ENCODE measurements at places on chromosomes 4 and X.

- DNase-seq = no peak
These were observed 127.9 kb downstream of the KLHL8 start for GRCh38 chr4:87092389-87093141.

DNA sequence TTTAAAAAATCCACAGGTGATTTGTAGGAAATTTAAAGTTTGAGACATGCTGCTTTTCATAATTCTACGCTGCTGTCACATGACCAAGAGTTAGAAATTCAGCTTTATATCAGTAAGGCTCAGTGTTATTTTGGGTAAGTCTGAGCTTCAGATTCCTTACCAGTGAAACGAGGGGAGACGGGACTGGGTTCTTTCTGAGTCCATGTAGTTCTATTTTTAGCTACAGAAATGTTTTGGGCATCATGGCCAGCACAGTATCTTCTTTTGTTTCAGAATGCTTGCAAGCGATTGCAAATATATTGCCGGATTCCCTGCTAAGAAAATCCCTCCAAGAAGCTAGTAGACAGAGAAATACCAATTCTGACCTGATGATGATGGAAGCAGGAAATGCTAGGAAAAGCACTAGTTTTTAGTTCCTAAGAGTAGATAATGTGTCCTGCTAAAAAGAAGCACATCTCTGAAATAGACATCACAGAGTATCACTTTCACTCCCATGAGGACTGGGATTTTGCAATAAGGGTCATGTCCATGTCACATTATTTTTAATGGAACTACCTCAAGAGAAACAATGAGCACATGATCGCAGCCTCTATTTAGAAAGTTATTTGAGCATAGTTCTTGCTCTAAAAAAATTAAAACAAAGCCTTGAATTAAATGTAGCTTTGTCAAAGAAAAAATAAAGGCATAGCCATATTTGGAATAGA, 10.9 kb downstream of the ATP1B4 start:
- no peak for DNase-seq

- DNase-seq = no peak
These were observed 76.0 kb downstream of the NR3C2 start for GRCh38 chr4:148366251-148366650.

DNA sequence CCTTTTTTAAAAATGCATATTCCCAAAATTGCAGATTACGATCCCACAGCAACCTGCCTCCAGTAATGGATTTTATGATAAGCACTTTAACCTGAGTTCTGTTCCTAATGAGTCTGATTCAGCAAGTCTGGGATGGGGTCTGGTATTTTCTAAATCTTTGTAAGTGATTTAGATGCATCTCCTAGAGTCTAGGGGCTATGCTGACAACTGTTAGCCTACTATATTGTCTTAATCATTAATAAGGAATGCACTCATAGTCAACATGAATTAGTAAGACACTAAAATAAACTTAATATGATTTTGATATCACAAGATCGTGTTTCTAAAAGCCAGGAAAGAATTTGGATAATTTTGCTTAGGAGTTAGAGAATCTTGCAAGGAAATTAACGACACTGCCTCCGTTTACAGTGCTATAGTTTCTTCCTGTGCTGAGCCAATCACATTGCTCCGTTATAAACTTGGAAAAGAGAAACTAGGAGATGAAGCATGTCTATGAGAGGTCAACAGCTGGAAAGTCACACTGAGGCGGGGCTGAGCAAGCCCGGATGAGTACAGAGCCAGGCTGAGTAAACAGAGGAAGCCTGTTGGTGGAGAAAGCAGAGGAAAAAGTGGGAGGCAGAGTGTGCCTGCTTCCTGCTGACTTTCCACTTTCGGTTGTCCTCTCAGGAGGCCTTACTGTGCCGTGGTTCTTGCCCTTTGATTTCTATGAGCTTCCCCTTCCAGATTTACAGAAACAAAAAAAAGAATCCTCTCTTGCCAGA, 5.4 kb downstream of the SCARB2 start:
- DNase-seq = no peak

GRCh38 chr4:10639664-10640063, 44.9 kb downstream of the CLNK start:
- DNase-seq = no peak

DNA sequence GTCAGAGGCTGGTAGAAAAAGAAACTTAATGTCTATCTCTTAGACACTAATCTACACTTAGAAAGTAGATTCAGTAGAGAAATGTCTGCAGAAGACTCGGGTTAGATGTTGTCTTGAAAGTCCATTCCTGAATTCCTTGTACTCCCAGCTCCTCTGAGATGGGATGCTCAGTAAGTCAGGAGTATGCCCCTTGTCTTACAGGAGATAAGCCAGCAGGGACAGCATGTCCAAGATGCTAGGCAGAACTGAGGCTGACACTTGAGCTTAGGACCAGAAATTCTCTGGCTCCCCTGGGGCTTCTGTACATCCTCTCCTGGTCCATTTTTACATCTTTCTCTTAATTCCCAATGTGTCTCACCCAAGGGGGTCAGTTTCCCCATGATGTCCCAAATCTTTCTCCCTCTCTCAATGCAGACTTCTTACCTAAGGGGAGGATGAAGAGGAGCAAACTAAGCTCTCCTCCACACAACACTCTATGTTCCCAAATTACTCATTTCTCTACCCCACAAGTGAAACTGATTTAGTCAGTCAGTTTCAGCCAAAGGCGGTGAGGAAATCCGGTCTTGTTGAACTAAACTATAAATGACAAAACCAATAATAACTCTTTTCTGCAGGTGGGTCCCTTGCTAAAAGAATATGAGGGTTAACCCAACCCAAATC, 558.2 kb upstream of the DIPK2B start:
- peak; percentile 42 for DNase-seq

- no peak for DNase-seq
These were observed 265.7 kb downstream of the IQCM start for GRCh38 chr4:149549911-149550310.

DNA sequence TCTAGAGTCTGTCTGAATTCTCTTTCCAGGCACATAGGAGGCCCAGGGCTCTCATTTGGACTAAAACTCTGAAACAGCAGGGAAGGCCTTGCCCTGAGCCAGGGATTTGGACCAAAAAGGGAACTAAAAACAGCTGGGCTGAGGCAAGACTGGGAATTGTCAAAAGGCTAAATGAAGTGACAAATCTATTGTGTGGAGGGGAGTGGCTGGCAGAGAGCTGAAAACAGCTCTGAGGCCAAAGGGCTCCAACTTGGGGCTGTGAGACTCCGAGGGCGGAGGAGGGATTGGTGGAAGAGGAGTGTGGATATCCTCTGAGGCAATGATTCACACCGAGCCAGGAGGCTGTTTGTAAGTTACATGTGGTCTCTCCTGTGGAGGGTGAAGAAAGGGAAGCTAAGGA, 63.2 kb downstream of the PHEX start:
- no peak for DNase-seq

DNA sequence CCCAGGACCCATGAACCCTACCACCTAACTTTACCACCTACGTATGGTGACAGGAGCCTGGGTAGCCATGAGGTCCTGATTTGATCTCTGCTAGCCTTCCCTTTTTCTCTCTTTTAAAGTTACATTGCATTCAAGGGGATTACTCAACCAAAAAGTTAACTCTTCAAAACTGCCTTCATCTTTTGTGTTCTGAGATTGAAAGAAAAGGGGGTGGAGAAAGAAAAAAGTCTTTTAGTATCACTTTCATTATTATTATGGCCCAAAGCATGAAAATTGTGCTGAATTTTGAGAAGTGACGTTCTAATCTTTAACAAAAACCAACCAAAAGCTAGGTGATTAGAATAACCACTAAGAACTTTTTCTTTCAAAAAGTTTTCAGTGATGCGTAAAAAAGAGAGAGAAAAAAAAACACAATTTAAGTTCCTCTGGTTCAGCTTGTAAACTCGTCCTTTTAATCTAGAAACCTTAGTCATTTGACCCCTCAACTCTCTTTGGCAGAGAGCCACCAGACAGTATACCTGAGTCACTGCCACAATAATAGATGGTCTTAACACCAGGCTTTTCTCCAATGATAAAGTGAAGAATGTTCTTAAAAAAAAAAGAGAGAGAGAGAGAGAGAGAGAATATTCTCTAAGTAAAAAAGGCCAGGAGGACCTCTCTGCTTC, 347.4 kb upstream of the FGF13 start:
- no peak for DNase-seq

DNA sequence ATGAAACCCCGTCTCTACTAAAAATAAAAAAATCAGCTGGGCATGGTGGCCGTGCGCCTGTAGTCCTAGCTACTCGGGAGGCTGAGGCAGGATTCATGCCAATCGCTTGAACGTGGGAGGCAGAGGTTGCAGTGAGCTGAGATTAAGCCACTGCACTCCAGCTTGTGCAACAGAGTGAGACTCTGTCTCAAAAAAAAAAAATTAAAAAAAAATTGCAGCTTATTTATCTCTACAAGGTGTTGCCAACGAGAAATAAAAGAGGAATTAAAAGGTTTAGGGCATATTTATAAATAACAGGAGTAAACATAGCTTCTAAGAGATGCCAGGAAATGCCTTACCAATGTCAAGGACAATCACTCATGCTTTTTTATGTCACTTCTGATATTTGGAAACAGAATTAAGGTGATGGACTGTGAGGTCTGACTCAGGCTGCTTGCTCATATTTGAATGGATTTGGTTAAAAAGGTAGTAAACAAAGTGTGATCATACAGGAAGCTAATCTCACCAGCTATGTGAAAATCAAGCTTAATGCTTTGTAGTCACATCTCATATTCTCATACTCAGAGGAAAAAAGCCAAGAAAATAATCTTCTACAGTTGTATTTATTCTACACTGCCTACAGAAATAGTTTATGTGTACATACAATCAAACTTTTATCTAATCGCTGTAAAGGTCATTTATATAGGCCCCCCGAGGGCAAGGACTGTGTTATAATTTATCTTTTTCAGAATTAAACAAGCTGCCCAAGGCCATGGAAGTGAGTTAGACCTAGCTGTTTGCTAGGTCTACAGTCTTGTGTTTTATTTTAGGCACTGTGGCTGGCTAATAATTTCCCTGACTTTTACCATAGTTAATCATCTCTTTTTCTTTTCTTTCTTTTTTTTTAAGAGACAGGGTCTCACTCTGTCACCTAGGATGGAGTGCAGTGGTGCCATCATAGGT, 61.1 kb upstream of the RBMX start:
- no peak for DNase-seq

- DNase-seq = no peak
These were observed 89.5 kb upstream of the TRPC3 start for GRCh38 chr4:122041312-122041711.

DNA sequence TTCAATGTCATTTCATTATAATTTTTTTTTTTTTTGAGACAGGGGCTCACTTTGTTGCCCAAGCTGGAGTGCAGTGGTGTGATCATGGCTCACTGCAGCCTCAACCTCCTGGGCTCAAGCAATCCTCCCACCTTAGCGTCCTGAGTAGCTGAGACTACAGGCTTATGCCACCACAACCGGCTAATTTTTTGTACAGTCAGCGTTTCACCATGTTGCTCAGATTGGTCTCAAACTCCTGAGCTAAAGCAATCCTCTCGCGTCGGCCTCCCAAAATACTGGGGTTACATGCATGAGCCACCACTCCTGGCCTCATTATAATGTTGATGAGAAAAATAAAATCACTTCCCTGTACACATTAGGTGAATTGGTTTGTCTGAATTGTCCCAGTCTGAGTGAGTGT, 16.9 kb downstream of the TAF7L start:
- DNase-seq = no peak

GRCh38 chr4:142036795-142037583, 400.6 kb downstream of the IL15 start:
- DNase-seq = no peak

- DNase-seq = no peak
These were observed 58.0 kb upstream of the PTPN13 start for GRCh38 chr4:86536151-86536550.

GRCh38 chr4:15400981-15401671, 26.7 kb upstream of the C1QTNF7 start:
- DNase-seq = peak; percentile 6

DNA sequence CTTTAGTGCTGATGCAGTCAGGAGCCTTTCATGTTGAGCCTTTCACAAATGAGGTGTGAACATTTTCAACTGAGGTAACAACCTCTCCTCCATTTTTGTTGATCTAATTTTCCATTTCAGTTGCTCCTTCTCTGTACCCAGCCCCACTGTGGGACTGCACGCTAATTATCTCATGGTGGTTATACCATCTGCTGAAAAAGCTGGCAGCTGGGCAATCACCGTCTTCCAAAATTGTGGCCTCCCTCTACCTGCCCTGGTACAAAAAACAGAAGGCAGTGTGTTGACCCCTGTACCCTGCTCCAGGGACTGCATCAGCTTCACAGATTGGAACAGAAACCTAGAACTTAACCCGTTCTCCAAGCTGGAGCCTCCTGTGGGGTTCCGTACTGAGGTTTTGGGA, 72.4 kb upstream of the LONRF3 start:
- DNase-seq = no peak

- no peak for DNase-seq
These were observed 726.0 kb downstream of the C4orf33 start for GRCh38 chr4:129821963-129822362.

DNA sequence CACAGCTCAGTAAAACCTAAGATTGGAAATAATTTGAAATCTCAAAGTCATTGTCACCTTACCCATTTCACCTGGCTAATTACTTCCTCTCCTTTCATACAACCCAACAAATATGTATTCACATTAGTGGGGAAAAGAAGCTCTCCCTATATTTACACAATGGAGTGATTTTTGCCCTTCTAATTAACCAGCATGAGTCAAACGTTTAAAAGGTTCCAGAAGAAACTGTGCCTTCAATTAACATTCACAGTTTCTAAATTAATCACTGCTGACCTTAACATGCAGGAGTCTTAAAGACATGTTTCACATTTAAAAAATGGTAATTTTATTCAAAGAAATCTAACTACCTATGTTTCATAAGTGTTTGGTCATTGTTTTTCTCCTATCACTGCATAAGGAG, 254.6 kb downstream of the CBLL2 start:
- DNase-seq = no peak

DNA sequence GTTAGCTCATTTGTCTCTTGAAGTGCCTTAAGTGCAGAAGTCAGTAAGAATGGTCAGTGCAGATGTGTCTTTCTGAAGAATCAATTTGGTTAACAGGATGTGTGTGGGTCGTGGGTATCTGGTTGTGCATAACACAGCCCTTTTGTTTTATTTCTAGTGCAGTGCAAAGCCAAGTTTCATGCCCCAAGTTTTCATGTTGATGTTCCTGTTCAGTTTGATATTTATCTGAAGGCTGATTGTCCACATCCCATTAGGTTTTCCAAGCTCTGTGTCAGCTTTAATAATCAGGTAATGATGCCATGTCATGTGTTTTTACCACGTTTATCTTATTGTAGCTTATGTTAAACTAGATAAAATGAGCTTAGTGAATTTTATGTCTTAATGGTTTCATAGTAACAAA, 27.4 kb downstream of the TRAPPC11 start:
- no peak for DNase-seq

- no peak for DNase-seq
These were observed 20.3 kb upstream of the HMX1 start for GRCh38 chr4:8891646-8892555.

DNA sequence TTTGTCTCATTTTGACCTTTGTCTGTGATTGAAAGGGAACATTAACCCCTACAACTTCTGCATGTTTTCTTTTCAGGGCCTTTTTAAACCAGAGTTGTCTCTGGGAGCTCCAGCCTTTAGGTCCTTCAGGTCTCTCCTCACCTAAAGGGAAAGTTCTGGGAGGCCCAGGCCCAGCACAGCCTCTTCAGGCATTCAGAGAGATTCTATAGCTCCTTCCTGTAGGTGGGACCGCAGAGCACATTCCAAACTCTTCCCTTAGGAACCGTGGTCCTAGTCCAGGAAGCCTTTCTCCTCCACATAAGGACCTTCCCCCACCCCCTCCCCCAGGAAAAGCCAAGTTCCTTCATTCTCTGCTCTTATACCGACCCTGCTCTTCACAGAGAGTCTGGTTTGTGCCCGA, 14.9 kb downstream of the NKX6-1 start:
- no peak for DNase-seq
